ENCODE measurements at places on chromosomes 7 and 10.

GRCh38 chr7:2633538-2634266 lies 1.9 kb downstream of the TTYH3 start:
- peak; percentile 83 for DNase-seq

GRCh38 chr10:128793726-128794655 lies 667.8 kb upstream of the MKI67 start:
- DNase-seq, result no peak

GRCh38 chr10:100130831-100131230 lies 49.2 kb upstream of the CPN1 start:
- no peak for DNase-seq

DNA sequence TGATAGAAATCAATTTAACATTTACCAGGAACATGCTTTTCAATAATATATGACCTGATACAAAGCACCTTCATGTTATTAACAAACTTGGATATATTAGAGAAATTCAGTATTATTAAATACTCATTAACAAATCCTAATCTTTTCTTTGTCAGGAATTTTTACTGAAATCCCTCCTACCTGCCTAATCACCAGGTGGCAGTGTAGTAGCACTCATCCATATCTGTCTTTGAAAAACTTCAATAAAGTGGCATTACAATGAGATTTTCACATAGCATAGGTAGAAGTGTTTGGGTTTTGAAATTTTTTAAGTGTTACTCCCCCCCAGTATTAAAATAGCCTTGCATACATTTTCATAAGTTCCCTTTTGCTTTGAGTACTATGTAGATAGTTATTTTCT lies 1246.6 kb upstream of the LRRN3 start:
- peak; percentile 46 for DNase-seq

DNA sequence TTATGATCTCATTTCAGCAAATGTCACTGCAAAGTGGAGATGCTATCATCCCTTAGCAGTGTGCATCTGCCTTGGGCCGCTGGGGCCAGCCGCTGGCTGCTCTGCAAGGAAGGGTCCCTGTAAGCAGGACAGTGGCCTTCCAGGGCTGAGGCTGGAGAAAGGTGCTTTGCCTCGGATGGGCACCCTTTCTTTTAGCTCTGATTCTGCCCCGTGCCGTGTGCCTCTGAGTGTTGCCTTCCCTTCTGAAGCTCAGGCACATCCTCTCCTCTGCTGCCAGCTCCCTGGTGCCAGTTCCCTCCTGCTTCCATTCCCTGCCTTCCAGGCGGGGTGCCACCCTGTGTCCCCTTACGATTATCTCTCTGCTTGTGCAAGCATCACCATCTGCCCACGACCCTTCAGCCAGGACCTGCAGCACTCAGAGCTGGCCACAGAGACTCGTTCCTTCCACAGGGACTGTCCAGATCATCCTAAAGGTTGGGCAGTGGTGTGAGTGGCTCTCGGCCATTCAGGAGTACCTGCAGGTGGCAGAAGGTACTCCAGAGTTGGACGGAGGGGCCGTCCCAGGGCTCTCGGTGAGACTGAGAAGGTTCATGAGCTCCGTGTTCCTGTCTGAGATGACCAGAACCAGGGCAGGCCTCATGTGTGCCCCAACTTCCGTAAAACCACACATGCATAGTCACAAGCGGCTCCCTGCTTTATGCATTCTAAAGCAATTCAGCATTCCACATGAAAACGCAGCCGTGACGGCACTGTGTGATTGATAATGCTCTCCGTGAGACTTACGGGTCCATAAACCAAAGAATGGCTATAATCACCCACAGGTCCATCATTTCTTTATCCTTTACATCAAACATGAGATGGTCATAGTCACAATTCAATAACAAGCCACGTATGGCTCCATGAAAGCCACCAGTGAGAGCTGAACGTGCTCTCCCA lies 371.4 kb downstream of the DNAJB6 start:
- no peak for DNase-seq

- no peak for DNase-seq
Observed at GRCh38 chr10:129391464-129391863, 75.6 kb upstream of the MGMT start.

- no peak for DNase-seq
Observed at GRCh38 chr7:34361663-34362250, 296.3 kb upstream of the NPSR1 start.

DNA sequence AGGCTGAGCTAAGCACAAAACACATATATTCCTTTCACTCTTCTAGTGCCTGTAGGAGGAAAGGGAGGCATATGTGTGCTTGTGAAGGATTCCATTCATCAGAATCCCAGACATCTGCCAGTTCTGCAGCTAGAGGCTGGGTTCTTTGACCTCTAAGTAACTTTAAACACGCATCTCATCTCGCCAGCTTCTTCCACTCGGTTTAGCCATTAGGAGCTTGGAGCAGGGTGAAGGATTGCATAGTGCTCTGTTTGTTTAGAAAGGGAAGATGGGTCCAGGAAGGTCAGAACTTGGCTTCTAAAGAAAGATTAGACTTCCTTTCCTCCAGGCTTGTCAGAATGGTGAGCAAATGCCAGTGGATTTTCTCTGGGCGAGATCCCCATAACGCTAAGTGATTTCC lies 43.6 kb downstream of the HK1 start:
- DNase-seq, result no peak

DNA sequence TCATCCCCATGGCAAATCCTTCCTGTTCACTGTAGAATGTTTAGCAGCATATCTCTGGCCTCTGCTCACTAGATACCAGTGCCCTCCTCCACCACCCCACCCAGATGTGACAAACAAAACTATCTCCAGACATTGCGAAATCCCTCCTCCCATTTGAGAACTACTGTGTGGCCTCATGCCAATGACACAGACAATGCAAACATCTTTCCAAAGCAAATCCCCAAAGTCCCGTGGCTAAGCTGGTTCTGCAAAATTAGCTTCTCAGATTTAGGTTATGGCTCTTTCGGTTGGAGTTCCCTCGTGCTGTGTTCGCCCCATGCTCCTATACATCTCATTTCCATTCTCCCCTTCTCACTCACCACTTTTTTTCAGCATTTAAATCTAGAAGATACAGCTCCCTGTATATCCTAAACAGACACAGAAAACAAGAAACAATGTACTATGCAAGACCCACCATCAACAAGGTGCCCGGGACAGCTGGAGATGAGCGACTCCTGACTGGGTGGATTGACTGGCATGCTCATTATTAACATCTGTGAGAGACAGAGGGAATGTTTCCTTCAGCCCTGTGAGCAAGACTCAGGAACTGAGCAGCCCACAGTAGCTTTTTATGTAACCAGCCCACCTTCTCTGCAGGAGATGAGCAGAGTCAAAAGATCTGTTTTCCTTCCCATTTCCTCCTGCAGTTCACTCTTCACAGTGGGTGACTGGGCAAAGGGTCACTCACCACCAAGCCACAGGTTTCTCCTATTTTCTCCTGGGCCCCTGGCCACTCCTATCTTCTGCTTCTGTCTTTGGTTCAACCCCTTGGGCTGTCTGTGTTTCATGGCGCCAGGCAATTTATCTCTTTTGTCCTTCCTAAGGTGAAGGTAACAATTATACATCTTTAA lies 225.7 kb upstream of the AOAH start:
- no peak for DNase-seq

- no peak for DNase-seq
Observed at GRCh38 chr7:126303926-126304325, 948.8 kb downstream of the GRM8 start.

DNA sequence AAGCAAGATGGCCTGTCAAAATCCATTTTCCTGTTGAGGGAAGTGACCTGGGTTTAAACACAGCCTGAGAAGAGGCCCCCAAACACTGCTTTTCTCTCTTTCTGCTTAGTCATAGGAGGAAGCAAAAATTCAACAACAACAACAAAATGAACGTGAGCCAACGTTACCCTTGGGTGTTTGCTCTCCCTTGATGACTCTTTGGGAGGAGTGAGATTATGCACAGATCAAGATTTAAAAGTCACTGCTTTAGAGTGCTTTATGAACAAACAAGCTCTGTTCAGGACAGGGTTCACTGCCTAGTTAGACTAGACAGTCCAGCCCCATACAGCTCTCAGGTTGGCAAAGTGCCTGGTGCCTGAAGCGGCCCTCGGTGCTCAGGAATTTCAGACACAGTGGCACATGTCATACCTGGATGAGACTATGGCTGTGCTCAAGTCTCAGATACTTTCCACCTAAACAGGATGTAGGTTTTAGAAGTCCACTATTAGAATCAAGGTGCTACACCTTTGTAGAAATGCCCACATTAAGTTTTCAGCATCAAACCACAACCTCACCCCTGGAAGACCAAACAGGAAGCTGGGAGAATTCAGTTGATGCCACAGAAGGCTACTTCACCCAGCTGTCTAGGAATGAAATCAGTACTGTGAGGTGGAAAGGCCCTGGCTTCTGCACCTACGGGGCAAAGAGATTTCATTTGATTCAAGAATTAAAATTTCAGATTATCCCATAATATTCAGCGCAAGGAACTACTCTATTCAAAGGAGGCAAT lies 38.7 kb downstream of the DENND11 start:
- DNase-seq, result peak; percentile 87

DNA sequence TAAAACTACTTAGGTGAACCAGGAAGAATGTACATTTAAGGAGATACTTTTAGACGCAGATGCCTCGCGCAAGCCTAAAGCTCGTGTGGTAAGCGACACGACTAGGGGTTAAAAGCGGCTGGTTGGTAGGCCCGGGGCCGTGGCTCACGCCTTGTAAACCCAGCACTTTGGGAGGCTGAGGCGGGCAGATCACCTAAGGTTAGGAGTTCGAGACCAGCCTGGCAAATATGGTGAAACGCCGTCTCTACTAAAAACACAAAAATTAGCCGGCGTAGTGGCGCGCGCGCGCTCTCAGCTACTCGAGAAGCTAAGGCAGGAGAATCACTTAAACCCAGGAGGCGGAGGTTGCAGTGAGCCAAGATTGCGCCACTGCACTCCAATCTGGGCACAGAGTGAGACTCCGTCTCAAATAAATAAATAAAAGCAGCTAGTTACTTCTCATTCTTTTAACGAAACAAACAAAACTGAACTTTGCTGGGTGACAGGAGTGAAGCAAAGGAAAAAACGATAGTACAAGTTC lies 879 bp downstream of the NUDT5 start:
- peak; percentile 21 for DNase-seq

DNA sequence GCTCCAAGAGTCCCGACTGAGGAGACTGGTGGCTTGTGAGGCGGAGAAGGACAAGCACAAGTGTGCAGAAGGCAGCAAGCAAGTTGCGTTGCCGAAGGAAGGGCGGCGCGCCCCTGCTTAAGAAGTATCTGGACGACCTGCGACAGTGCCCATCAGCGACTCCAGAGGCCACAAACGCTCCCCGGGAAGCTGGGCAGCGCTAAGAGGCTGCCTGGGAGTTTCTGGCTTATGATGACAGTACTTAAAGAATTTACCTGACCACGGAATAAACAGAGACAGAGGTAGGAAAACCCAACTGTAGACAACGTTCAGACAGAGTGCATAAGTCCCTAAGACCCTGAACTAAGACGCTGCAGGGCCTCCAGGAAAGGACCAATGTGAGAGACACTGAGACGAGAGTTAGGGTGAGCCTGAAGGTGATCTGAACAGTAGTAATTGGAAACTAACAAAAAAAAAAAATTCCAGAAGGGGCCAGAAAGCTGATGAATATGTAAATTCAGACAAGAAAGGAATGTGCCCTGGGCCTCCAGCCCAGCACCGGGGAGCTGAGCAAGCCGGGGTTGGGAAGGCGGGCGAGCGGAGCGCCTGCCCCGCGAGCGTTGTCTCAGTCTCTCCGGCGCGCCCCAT lies 1.0 kb downstream of the OSBPL3 start:
- peak; percentile 59 for DNase-seq

DNA sequence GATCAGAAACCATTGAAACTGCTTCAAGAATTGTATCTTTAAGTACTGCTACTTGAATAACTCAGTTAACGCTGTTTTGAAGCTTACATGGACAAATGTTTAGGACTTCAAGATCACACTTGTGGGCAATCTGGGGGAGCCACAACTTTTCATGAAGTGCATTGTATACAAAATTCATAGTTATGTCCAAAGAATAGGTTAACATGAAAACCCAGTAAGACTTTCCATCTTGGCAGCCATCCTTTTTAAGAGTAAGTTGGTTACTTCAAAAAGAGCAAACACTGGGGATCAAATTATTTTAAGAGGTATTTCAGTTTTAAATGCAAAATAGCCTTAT lies 14.7 kb downstream of the HNRNPA2B1 start:
- no peak for DNase-seq

DNA sequence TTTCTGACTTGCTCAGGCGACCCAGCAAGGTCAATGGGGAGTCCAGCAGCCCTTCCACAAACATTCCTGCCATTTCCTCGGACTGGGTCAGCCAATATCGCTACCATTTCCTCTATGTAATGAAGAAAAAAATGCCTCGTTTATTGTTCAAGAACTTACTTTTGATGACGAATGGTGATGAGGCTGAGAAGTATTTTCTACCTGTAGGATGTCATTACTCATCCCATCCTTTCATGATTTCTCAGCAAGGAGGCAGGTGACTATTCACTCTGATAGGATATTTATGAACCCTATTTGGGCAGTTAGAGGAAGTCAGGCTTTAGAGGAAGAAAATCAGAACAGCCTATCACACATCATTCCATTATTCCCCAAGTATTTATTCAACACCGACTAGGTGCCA lies 178.6 kb downstream of the FANK1 start:
- DNase-seq, result no peak

GRCh38 chr7:39693812-39694211 lies 70.4 kb downstream of the RALA start:
- no peak for DNase-seq

GRCh38 chr10:28761084-28761846 lies 83.9 kb downstream of the BAMBI start:
- peak; percentile 40 for DNase-seq

DNA sequence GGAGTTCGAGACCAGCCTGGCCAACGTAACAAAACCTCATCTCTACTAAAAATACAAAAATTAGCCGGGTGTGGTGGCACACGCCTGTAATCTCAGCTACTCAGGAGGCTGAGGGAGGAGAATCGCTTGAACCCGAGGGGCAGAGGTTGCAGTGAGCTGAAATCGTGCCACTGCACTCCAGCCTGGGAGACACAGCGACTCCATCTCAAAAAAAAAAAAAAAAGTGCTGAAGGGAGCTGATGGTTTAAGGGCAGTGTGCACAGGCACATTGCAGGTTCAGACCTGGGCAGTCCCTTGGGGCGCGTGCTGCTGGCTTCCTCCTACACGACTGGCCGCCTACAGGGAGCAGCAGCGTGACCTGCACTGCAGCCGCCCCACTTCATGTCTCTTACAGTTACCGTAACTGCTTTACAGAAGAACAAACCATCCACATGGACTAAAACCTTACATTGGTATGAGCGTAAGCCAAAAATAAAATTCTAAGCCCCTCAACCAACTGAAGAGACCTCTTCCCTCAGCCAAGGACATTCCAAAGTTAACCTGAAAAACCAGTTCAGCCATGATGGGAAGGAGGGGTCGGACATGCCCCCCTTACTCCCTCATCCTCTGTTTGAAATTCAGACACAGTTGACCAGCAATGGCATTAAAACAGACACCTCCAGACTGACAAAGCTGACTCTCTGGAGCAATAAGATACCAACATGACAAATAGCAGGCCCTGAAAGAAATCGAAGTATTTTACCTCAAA lies 262.2 kb downstream of the ZMYND11 start:
- DNase-seq, result no peak

GRCh38 chr7:127900732-127901685 lies 130.2 kb downstream of the LRRC4 start:
- DNase-seq, result no peak

GRCh38 chr7:27482219-27482618 lies 180.5 kb downstream of the HIBADH start:
- no peak for DNase-seq
